ENCODE measurements at places on chromosomes 11 and 22.

GRCh38 chr11:77580712-77581337 is 8.9 kb upstream of the AQP11 start:
- no peak for DNase-seq

DNA sequence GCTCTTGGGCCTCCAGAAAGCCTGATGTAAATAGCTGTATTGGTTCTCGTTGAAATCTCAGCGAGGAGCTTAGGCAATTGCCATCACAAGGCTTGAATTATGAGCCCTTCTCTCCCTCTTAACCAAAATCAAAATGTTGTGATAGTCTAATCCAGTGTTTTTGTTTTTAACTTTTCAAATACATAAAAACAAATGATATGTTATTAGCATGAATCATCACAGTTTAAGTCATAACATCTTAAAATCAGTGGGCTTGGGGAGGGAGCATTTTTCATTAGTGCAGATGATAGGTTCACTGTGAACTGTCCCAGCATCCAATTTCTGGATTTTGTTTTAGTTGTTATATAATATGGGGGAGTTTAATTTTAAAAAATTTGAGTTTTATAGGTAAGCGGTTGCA is 48.9 kb upstream of the HORMAD2 start:
- no peak for DNase-seq

GRCh38 chr11:108009497-108010370 is 1.0 kb downstream of the CUL5 start:
- DNase-seq, result no peak

DNA sequence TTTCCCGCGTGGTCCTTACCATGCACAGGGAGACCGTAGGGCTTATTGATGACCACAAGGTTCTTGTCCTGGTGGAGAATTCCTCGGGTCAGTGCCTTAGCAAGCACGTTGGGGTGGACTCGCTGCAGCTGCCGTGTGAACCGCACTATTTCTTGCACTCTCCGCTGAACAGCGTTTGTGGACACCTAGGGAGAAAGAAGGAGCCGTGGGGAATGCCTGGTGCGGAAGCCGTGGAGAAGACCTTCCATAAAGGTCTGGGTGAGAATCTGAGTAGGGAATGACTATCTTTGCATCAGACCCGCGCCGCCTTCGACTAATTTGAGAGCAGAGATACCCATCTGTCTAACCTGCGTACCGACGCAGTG is 597 bp downstream of the RPUSD4 start:
- DNase-seq, result no peak

- no peak for DNase-seq
Observed at GRCh38 chr22:40234658-40235057, 56.9 kb downstream of the TNRC6B start.

DNA sequence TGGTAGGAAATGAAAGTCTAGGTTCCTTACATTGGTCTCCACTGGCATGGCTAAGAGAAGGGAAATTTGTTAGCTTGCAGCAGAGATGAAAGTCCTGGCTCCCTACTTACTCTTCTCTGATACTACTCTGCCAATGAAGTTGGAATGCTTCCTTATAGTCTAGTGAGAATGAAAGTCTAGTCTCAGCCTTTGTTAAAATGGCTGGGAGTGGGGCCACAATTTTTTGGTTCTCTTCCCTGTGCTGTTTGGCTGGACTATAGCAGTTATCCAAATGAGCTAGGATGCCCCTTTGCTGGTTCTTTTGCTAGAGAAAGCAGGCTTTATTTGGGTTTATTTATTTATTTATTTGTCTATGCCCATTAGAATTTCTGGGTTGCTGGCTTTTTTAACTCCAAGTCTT is 414.3 kb downstream of the AASDHPPT start:
- no peak for DNase-seq

DNA sequence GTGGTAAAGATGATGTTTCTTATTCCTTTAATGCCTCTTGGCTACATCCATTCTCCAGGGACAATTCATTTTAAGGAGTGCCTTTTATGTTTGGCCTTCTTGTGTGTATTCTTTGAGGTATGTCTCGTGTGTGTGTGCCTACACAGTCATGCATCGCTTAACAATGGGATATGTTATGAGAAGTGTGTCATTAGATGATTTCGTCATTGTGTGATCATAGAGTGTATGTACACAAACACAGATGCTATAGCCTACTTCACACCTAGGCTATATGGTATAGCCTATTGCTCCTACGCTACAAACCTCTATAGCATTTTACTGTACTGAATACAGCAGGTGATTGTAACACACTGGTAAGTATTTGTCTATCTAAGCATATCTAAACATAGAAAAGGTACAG is 23.0 kb downstream of the ZNF202 start:
- no peak for DNase-seq

- DNase-seq, result peak; percentile 33
Observed at GRCh38 chr11:73393479-73394415, 17.5 kb downstream of the RELT start.

DNA sequence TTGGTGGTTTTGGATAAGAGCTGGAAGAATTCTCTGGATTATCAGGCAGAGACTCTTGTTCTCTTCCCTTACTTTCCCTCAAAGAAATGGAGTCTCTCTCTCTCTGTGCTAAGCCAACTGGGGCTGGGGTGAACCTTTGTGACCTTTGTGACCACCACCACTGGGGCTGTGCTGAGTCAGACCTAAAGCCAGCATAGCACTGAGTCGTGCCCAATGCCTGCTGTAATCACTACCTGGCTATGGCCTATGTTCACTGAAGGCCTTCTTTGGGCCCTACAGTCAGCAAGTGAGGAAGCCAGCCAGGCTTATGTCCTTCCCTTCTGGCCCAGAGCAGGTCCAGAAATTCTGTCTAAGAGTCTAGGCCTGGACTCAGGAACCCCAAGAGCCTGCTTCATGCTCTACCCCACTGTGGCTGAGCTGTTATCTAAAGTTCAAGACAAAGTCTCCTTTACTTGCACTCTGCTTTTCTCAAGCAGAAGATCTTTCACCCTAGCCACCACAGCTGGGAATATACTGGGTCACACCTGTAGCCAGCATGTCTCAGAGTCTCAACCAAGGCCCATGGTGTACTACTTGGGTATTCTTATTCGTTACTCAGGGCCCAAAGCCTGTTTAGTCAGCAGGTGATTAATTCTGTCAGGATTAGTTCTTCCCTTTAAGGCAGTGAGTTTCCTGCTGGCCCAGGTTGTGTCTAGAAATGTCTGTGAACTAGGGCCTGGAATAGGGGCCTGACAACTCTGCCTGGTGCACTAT is 86.0 kb downstream of the EHF start:
- DNase-seq, result no peak

DNA sequence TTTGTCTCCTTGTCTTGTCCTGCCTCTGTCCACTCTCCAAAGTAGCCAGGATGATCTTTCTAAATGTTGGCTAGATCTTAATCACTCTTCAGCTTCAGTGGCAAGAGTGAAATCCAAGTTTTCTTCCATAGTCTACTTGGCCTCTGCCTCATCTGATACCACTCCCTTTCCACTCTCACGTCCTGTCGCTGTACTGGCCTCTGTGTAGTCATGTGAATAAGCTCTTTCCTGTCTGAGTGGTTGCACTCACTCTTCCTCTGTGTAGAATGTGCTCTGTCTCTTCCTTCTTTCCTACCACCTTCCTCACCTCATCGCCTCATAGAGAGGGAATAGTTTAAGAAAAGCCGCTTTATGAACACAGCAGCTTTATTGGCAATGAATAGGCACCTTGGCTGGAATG is 86.5 kb downstream of the WNT11 start:
- DNase-seq, result no peak

- no peak for DNase-seq
Observed at GRCh38 chr11:131118247-131118646, 202.0 kb upstream of the SNX19 start.

GRCh38 chr22:31148953-31149627 is 8.8 kb upstream of the PLA2G3 start:
- no peak for DNase-seq

GRCh38 chr22:47928631-47929030 is 1166.2 kb downstream of the TBC1D22A start:
- DNase-seq, result no peak

GRCh38 chr22:45688600-45689080 is 17.0 kb downstream of the ATXN10 start:
- no peak for DNase-seq

- no peak for DNase-seq
Observed at GRCh38 chr11:119248750-119249670, 42.9 kb downstream of the CBL start.
